ENCODE measurements at places on chromosomes 2 and 18. TPM values are rescaled to one million over a fixed set of nuclear protein-coding genes. Genes with fewer than 3 reads are reported as not detected.

Gene CACNB4
- total RNA-seq: 2.1 TPM

Gene SLC16A14
- 5.6 TPM for total RNA-seq

Gene ASPRV1
- total RNA-seq: 0.33 TPM

Gene C2orf80
- not detected for total RNA-seq

Gene LIMS4
- 0.26 TPM for total RNA-seq

Gene TNP1
- total RNA-seq: not detected

Gene MAP3K19
- not detected for total RNA-seq

Gene GPR45
- not detected for total RNA-seq

Gene ACVR1C
- 0.83 TPM for total RNA-seq

Gene RESP18
- total RNA-seq: not detected

Data from fibroblast of lung (primary cell).